Ascending aorta (tissue), 2 donors: ENCODE measurements at places on chromosomes 5 and 9.
A peak's percentile ranks its signal among the peaks of the same experiment; 100 is the strongest.

- no peaks in the 10 kb centered on the region for H3K36me3 ChIP-seq
- H3K27ac ChIP-seq = no peak overlapping the region
- DNase-seq = no peak
Measured at GRCh38 chr5:122377026-122377425, 65.0 kb downstream of the SNCAIP start.

- no peaks in the 10 kb centered on the region for H3K4me1 ChIP-seq
- no peaks in the 10 kb centered on the region for H3K27me3 ChIP-seq
- peak; percentile 29 for DNase-seq
- H3K36me3 ChIP-seq = no peaks in the 10 kb centered on the region
- no peak overlapping the region for H3K4me3 ChIP-seq
Measured at GRCh38 chr9:109894921-109895758, 115.1 kb downstream of the PALM2AKAP2 start.

- no peaks in the 10 kb centered on the region for H3K27me3 ChIP-seq
- no peak for DNase-seq
- H3K4me1 ChIP-seq = no peaks in the 10 kb centered on the region
- no peak overlapping the region for H3K4me3 ChIP-seq
Measured at GRCh38 chr9:110015759-110016158, 192.2 kb downstream of the C9orf152 start.

GRCh38 chr9:16656432-16657169 is 213.9 kb downstream of the BNC2 start:
- no peaks in the 10 kb centered on the region for H3K4me1 ChIP-seq
- DNase-seq = no peak
- no peaks in the 10 kb centered on the region for H3K36me3 ChIP-seq
- no peaks in the 10 kb centered on the region for H3K27me3 ChIP-seq
- no peak overlapping the region for H3K4me3 ChIP-seq

DNA sequence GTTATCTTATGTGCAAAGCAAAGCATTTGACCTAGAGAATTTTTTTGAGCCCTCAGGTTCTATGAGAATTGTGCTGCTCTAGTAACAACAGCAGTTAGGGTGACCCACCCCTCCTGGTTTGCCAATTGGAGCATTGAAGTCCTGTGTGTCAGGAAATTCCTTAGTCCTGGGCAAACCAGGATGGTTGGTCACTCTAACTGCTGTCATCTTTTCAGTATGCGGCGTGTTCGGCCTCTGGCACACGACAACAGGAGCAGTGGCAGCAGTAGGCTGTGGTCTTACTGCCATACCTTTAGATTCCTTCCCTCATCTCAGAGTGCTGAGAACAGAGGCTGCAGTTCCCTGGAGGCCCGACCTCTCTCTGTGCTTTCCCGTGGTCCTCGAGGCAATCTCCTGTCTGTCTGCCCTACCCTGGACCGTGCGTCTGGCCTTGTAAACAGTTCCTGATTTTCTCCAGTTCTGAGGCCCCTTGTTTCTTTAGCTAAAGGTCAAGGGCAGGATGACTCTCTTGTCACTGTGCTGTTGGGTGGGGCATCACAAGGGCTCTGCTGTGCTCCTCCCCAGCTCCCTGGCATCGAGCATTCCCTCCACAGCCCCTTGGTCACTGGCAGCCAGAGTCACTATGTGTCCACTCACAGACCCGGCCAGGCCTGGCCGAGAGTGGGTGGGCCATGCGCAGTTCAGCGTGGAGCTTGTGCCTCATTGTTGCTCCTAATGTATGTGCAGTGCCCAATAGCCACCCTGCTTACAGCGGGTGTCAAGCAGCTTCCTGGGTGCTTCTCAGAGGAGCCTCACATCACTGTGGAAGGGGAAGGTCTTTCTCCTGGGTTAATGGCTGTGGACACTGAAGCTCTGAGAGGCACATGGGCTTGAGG is 18.5 kb upstream of the COL15A1 start:
- H3K4me3 ChIP-seq = no peak overlapping the region
- no peak for DNase-seq
- H3K27me3 ChIP-seq = no peaks in the 10 kb centered on the region
- no peak overlapping the region for H3K27ac ChIP-seq
- H3K4me1 ChIP-seq = no peaks in the 10 kb centered on the region

DNA sequence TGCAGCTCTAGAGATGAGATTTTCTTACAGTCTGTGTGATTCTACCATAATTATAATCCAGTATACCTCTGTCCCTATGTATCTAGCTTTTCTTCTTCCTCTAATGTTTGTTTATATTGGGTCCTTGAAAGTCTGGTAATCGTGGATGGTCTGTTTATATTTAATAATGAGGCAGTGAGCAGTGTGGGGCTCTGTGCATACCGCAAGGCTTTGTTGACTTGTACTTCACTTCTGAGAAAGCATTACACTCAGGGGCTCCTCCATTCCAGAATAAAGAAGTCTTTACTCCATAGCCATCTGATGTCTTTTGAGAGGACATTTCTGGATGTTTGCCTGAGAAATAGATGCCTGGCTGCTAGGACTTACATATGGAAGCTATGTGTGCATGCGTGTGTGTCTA is 4.5 kb upstream of the MPDZ start:
- H3K36me3 ChIP-seq = no peaks in the 10 kb centered on the region
- no peak for DNase-seq
- no peak overlapping the region for H3K27ac ChIP-seq
- peaks cover 2% of the 10 kb centered on the region for H3K4me1 ChIP-seq
- no peaks in the 10 kb centered on the region for H3K27me3 ChIP-seq
